ENCODE measurements at places on chromosomes 12 and 14. TPM values are rescaled to one million over a fixed set of nuclear protein-coding genes. Genes with fewer than 3 reads are reported as not detected.
A peak's percentile ranks its signal among the peaks of the same experiment; 100 is the strongest.

GRCh38 chr12:92144631-92145480, 790 bp downstream of the BTG1 start:
- DNase-seq, result peak; percentile 71

PTHLH gene
- total RNA-seq, result 0.63 TPM

DNA sequence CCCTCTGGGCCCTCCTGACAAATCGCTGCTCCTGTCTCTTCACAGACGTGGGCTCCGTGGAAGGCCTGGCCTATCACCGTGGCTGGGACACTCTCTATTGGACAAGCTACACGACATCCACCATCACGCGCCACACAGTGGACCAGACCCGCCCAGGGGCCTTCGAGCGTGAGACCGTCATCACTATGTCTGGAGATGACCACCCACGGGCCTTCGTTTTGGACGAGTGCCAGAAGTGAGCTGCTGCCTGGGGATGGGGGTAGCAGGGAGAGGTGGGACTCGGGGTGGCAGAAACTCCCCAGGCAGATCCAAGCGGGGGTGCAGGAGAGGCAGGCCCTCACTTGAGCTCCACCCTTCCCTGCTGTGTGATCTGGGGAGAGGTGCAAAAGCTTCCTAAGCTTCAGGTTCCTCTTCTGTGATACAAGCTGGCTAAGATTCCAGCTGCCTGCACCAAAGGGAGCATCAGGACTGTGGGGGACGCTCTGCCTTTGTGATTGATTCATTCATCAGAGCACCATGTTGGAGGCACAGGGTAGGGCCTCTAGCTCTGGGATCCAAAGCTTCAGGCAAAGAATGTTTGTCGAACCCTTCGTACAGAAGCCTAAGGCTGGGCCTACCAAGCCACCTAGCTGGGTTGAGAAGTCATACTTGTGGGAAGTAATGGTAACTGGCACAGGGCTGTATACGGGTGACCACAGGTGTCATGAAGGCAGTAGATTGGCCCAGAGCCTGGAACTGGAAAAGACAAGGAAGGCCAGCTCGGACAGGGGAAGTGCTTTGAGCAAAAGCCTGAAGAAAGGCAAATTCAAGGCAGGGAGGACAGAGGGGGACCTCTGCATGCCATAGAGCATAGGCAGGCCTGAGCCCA, 29.1 kb upstream of the NXPH4 start:
- no peak for DNase-seq

B3GNT4 gene
- 0.06 TPM for total RNA-seq

GRCh38 chr14:64692986-64693809, 11.0 kb upstream of the PLEKHG3 start:
- no peak for DNase-seq

DNA sequence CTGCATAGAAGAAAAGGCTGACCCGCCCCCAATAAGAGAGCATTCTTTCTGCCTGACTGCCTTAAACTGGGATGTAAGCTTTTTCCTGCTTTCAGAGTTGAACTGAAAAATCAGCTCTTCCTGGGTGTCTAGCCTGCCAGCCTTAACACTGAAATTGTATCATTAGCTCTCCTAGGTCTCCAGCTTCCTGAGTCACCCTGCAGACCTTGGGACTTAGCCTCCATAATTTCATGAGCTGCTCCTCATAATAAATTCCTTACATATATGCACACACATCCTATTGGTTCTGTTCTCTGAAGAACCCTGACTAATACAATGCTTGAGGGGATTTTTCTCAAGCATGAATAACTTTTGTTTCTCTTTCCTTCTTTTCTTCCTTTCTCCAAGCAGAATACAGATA, 76.4 kb upstream of the FAR2 start:
- DNase-seq, result no peak

SLC4A8 gene
- 3.1 TPM for total RNA-seq

- no peak for DNase-seq
These were observed 27.6 kb upstream of the PPP1R13B start for GRCh38 chr14:103875010-103875409.

GRCh38 chr12:13390918-13391317, 194.4 kb downstream of the EMP1 start:
- DNase-seq, result no peak

GLT8D2 gene
- 47.1 TPM for total RNA-seq

SRGAP1 gene
- total RNA-seq, result 3.7 TPM

DNA sequence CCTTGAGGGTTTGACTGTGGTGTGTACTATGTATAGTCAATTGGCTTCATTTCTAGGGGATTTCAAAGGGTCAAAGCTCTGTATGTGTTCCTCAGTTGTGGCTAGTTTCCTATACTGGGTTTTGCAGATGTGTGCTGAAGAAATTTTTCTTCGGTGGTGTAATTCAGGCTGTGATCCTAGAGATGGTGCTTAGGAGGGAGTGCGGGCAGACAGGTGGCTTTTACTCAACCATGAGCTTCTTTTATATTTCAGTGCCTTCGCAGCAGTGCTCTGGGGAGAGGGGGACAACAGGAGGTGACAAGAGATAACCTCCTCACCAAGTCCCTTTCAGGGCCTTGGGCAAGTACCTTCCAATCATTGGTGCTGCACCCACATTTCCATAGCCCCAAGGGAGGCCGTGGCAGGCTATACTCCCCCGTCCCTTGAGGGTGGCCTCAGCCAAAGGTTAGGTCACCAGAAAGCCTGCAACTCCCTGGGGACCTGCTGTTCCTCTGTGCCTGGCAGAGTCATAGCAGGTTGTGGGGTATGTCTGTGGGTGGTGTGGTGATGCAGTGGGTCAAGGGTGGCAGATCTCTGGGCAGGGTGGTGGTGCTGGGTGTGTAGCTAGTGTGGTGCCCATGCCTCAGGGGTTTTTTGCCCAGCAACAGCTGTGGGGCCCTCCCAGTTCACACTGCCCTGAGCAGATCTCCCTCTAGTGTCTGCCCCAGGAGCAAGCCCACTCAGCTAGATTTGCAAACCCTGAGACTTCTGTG, 37.0 kb upstream of the TMX1 start:
- DNase-seq, result peak; percentile 32

GRCh38 chr14:49970474-49971147, 77.7 kb downstream of the ARF6 start:
- DNase-seq, result no peak

- DNase-seq, result no peak
These were observed 715 bp downstream of the CACNB3 start for GRCh38 chr12:48818831-48819590.

MORN3 gene
- 0.06 TPM for total RNA-seq

DNA sequence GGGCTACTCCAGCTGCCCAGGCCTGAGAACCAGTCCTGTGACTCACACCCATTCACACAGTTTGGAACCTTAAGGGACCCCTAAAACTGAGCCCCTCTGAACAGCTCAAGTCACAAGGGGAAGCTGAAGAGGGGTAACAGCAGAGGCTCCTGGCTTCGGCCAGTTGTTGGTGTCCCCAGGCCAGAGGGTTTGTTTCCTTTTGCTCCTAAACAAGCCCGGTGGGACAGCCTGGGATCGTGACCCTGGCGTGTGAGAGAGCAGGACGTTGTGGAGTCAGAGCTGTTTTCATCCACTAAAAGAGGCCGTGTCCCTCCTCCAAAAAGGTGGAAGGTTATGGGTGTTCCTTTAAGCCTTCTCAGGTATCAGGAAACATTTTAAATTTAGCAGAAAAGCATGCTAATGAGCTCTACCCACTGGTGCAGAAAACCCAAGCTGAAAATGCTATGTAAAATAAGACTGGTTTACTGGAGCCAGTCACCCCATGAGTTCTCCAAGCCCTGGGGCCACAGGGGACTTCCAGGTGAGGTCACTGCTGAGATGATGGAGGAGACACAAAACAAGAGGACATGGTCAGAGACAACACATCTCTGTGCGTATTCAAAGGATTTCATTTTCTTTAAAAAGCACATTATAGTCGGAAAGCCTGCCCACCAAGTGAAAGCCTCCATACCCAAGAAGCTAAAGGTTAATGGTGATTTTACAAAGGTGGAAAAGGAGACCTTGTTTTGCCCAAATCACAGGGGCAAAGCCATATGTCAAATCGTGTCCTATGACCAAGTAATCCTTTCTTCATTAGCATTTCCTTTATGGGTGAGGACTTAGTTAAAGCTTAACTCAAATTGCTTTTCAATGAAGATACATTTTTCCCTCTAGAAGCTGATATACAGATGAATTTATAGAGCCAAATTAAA, 14.1 kb downstream of the PRKAB1 start:
- DNase-seq, result no peak

MGP gene
- total RNA-seq, result not detected

EMP1 gene
- 679 TPM for total RNA-seq

GRCh38 chr12:13252616-13253015, 56.1 kb downstream of the EMP1 start:
- DNase-seq, result no peak

SERPINA4 gene
- total RNA-seq, result not detected

- DNase-seq, result peak; percentile 22
These were observed 149.1 kb upstream of the FLRT2 start for GRCh38 chr14:85380881-85381280.

GRCh38 chr14:80587096-80587724, 354.3 kb downstream of the CEP128 start:
- DNase-seq, result peak; percentile 57

DNA sequence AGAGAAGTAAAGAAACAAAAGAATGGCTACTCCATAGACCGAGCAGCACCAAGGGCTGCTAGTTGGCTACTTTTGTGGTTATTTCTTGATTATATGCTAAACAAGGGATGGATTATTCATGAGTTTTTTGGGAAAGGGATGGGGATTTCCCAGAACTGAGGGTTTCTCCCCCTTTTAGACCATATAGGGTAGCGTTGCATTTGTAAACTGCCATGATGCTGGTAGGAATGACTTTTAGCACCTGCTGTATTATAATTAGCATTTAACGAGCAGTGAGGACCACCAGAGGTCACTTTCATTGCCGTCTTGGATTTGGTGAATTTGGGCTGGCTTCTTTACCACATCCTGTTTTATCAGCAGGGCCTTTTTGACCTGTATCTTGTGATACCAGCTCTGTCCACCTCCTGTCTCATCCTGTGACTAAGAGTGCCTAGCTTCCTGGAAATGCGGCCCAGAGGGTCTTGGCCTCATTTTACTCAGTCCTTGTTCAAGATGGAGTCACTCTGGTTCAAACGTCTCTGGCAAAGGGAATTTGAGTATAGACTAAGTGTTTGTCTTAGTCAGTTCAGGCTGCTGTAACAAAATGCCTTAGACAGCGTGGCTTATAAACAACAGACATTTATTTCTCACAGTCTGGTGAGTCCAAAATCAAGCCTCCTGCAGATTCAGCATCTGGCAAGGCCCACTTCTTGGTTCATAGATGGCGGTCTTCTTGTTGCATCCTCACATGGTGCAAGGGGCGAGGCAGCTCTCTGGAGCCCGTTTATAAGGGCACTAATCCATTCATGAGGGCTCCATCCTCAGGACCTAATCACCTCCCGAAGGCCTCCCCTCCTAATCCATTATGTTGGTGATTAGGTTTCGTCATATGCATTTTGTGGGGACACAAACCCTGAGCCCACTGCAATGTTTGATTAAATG, 348.3 kb upstream of the SFSWAP start:
- DNase-seq, result no peak

GDF3 gene
- total RNA-seq, result not detected

GRCh38 chr12:72676556-72676955, 404.4 kb downstream of the TRHDE start:
- DNase-seq, result no peak

GRCh38 chr12:9135903-9136310, 20.2 kb upstream of the A2M start:
- no peak for DNase-seq

DNA sequence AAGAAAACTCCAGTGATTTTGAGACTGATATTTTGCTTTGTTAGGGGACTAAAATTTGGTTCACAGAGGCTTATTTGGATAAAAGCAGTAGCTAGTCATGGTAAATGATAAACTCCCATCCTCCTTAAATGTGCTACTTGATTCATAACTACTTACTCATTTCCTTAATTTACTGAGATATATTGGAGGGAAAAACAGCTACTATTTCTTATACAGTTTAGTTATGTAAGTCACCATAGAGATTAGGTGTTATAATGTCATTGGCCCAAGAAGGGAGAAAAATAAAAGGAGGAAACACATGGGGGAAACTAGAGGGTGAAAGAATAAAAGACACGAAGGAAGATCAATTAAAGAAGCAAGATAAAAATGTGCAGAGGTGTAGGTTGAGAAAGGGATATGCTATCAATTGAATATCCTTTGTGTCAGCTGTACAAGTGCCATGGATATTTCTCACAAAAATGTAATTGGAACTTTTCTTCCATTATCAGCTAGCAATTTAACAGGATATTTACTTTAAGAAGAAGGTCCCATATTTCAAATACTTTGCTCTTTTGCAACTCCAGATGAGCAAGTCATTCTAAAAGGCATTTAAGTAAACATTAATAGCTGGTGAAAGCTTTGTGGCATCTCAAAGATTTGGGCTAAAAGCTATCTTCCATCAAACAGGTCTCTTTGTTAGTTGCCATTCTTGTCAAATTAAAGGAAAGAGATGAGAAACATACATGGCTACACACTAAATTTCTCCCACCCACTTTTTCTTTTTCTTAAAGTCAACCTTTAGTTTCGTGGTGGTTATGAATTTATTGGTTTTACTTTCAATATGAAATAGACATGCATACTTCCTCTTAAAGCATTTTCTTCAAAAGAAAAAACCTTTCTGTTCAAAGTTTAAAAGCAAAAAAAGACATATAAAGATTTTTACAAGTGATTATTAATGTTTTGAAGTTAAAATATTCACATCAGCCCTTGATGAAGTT, 439.5 kb downstream of the CCER1 start:
- no peak for DNase-seq

- DNase-seq, result peak; percentile 30
These were observed 2.7 kb downstream of the BHLHE41 start for GRCh38 chr12:26122061-26122680.

PROX2 gene
- total RNA-seq, result not detected

GRCh38 chr12:90473831-90474230, 481.1 kb downstream of the CCER1 start:
- no peak for DNase-seq

- DNase-seq, result peak; percentile 82
These were observed at the start of gene CCDC184 for GRCh38 chr12:48183091-48183875. Gene CCDC184, plus strand, starts transcription at chr12:48183644. Its CDS starts 479 bp downstream, at chr12:48184123.

DNA sequence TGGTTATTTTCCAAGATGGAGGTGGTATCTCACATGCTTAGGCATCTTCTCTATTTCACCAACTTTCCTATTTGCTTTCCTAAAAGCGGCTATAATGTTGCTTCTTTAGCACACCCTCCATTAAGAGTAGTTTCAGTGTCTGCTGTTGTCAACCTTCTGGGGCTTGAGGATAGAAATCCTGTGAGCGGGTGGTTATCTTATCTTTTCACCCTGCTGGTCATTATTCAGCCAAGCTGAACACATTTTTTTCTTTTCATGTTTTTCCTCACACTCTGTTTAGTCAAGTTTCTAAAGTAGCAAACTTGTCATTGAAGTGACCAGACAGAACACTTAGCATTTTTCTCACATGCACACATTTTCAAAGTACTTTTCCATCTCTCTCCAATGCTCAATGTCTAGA, 104.5 kb downstream of the SLC8A3 start:
- DNase-seq, result no peak

POTEG gene
- total RNA-seq, result not detected

- no peak for DNase-seq
These were observed 100.0 kb downstream of the CCDC91 start for GRCh38 chr12:28290262-28290661.

All from LHCN-M2 (cell line).